ENCODE measurements at places on chromosomes 4 and X.

DNA sequence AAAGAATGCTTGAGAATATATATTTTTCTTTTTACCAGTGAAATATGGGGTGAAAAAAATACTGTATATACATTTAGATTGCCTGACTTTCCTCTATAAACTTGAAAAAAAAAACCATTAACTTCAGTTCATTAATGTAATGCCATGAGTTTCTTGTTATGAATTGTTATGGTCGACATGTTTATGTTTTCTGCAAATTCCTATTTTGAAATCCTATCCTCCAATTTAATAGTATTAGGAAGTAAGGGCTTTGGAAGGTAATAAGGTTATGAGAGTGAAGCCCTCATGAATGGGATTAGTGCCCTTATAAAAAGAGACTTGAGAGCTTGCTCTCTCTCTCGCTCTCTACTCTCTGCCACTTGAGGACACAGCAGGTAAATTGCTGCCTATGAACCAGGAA lies 211.4 kb downstream of the LDB2 start:
- DNase-seq = no peak

GRCh38 chr4:125225806-125226205 lies 88.9 kb upstream of the FAT4 start:
- no peak for DNase-seq

DNA sequence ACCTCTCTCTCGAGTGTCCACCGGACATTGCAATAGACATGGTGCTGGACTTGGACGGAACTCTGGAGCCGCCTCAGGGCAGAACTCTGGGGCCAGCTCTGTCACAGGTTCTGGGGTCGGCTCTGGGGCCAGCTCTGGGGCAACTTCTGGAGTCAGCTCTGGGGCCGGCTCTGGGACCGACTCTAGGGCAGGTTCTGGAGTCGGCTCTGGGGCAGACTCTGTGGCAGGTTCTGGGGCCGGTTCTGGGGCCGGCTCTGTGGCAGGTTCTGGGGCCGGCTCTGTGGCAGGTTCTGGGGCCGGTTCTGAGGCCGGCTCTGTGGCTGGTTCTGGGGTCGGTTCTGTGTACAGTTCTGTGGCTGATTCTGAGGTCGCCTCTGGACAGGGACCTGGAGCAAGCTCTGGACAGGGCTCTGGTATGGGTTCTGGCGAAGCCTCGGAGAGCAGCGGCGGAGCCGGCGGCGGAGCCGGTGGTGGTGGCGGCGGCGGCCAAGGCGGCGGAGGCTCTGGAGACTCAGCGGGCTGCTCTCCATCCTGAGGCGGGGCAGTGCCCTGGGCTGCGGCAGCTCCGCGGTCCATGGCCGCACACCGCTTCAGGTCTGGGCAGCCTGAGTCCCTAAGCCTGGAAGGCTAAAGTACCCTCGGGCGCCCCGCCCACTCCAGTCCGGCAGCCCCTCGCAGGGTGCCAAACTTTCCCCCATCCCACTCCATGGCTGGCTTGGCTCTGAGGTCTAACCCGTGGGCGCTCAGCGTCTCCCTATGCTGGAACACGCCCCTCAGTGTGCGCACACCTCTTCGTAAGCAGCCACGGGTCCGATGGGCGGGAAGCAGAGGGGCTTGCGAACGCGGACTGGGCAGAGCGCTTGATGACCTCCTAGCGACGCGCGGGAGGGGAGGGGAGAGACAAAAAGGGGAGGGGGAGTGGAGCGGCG lies at the start of gene DGKK:
Gene DGKK, minus strand, starts transcription at position 723 of the 929 bp plus-strand sequence. Its CDS starts 147 bp downstream, at position 576.
- no peak for DNase-seq

- DNase-seq = no peak
Observed at GRCh38 chrX:135453381-135453780, 31.6 kb downstream of the SMIM10L2A start.

DNA sequence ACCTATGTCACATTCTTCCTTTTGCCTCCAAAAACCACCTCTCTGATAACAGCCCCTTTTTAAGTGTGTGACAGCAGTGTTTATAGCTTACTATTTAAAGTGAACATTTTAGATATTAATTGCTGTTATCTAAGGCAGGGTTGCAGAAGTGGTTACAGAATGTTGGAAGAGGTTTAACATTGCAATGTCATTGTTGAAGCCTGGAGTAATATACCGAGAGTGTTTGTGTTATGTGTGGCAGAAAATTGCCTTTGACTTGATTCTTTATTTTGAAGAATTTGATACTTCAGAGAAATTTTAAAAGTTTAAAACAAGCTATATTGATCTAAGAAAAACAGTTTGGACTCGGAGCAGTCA lies 37.1 kb downstream of the SMARCAD1 start:
- no peak for DNase-seq
